Regular cardiac myocyte (primary cell): ENCODE measurements at places on chromosomes 13 and 19. TPM values are rescaled to one million over a fixed set of nuclear protein-coding genes. Genes with fewer than 3 reads are reported as not detected.

Gene FAM216B
- not detected in 2 replicates for total RNA-seq

Gene FAM83E
- 0.56 and 0.58 TPM in 2 replicates for total RNA-seq

Gene STOML3
- total RNA-seq, result not detected in 2 replicates

Gene NLRP12
- under 0.01 TPM in 2 replicates for total RNA-seq

Gene FBXO17
- total RNA-seq, result 20.6 and 24.0 TPM in 2 replicates

Gene LRRC8E
- 2.3 and 2.8 TPM in 2 replicates for total RNA-seq

Gene HOOK2
- total RNA-seq, result 11.1 and 18.3 TPM in 2 replicates

Gene TEX29
- total RNA-seq, result 0.38 TPM in 1 of 2 replicates, not detected in the other

Gene ALKBH6
- 18.3 and 20.5 TPM in 2 replicates for total RNA-seq

Gene MAN2B1
- 13.8 and 32.4 TPM in 2 replicates for total RNA-seq

Gene BRME1
- 1.2 and 1.4 TPM in 2 replicates for total RNA-seq

Gene PNMA8C
- total RNA-seq, result 0.19 and 0.28 TPM in 2 replicates

Gene LGALS7
- total RNA-seq, result not detected in 2 replicates

Gene NUMBL
- total RNA-seq, result 21.7 and 22.8 TPM in 2 replicates

Gene CDC34
- 51.3 and 78.8 TPM in 2 replicates for total RNA-seq

Gene TMEM59L
- 0.96 and 1.4 TPM in 2 replicates for total RNA-seq

Gene GPR4
- 0.28 and 0.96 TPM in 2 replicates for total RNA-seq

Gene CNMD
- total RNA-seq, result not detected in 2 replicates

Gene IZUMO4
- total RNA-seq, result 0.58 and 0.85 TPM in 2 replicates

Gene NKG7
- total RNA-seq, result not detected in 2 replicates

Gene CYP2F1
- under 0.01 TPM in 1 of 2 replicates, not detected in the other for total RNA-seq

Gene NBEA
- 2.7 and 6.2 TPM in 2 replicates for total RNA-seq

Gene KIR3DL1
- not detected in 2 replicates for total RNA-seq

Gene PLIN5
- not detected in 2 replicates for total RNA-seq

Gene BEST2
- total RNA-seq, result not detected in 2 replicates

Gene SMAD9
- total RNA-seq, result 4.8 and 5.0 TPM in 2 replicates

Gene RXFP2
- not detected in 2 replicates for total RNA-seq

Gene ZNF230
- 3.1 and 4.5 TPM in 2 replicates for total RNA-seq

Gene NLRP11
- total RNA-seq, result under 0.01 TPM in 1 of 2 replicates, not detected in the other

Gene ERICH4
- not detected in 2 replicates for total RNA-seq

Gene CCDC122
- 1.7 and 29.6 TPM in 2 replicates for total RNA-seq

Gene FBN3
- under 0.01 TPM in 1 of 2 replicates, not detected in the other for total RNA-seq

Gene CGB2
- not detected in 2 replicates for total RNA-seq
